ENCODE measurements at places on chromosomes 12 and 14. TPM values are rescaled to one million over a fixed set of nuclear protein-coding genes. Genes with fewer than 3 reads are reported as not detected.

DNA sequence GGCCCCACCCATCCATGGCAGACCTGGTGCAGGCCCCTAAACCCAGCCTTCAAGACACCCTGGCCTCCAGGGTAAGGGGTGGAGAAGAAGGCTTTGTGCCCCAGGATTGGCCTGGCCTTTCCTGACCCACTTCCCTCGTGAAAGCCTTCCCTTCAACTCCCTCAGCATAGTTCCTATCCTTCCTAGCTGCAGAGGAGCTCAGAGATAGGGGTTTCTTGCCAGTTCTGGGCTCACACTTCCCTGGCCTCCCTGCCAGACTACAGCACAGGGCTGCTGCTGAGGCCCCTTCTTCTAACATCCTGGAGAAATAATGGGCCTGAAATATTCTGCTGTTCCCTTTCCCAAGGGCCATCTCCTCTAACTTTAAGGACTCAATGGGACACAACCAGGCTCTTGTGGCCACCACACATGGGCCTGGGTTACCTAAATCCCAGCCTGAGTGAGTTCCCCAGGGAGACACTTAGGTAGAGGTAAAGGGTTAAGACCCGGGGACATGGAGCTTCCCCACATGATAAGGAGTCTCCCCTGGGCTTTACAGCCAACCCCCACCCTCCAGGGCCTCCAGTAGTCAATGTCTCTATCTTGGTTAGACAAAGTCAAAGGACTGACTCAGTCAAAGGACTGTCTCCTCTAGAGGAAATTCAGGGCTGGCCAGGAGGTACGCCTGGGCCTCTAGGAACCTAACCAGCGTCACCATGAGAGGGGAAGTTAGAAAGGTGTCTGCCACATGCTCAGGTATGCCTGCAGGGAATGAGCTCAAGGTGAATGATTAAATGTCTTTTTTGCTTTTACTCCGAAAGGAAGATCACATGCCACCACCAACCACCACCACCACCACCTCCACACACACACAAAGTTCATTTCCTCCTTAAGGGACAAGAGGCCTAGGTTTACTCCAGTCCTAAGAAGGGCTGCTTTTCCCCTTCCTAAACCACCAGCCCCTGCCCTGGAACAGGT is 7.1 kb downstream of the ZFP36L1 start:
- peak; percentile 74 for DNase-seq

- no peak for DNase-seq
Measured at GRCh38 chr12:113267621-113268020, 46.4 kb downstream of the TPCN1 start.

GRCh38 chr12:55256831-55257230 is 12.4 kb downstream of the OR6C74 start:
- DNase-seq: no peak

DNA sequence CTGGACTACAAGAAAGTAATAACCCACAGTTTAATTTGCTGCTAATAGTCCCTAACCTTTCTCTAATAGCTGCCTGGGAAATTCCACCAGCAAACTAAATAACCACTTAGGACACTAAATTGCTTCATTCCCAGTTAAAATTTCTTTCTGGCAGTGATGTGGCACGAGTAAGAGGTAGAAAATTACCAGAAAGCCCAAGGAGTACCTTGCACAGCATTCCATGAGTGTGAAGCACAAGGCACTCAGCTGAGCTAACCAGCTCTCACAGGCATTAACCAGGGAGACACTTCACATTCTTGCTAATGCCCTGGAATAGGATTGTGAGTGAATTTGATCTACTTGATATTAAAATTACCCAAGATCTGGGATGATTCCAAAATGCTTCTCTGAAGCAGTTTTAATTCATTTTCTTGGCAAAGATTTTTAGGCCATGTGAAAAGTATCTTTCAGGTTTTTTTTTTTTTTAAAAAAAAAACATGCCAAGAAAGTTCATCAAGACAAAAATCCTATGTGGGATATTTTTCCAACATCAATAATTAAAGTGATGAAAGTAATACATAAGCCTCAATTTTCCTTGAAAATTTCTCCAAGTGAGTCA is 29.5 kb downstream of the TSPAN8 start:
- no peak for DNase-seq

Gene P2RX7
- total RNA-seq: 0.65 TPM

DNA sequence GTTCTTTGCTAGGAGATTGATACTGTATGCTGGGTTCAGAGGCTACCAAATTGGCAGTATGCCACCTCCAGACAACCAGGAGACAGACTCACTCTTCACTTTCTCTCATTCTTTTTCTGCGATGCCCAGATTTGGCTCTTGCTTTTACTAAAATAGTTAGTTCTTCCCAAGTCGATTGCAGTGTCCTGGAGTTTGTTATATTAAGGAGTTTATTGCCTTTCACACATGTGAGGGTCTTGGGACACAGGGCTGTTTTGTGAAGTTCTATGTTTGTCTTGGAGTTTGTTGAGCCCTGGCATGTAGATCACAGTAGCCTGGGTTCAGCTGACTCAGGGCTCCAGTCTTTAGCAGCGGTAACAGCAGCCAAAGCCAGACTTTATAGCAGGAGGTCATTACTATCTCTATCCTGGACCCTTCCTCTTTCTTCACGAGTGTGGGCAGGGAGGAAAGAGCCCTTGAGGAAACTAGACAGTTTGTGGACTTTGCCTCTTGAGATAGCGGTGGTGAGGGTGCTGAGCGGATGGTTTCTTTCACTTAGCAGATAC is 1.6 kb downstream of the MLEC start:
- DNase-seq: no peak
